ENCODE measurements at places on chromosomes 4 and X. TPM values are rescaled to one million over a fixed set of nuclear protein-coding genes. Genes with fewer than 3 reads are reported as not detected.
A peak's percentile ranks its signal among the peaks of the same experiment; 100 is the strongest.

DNA sequence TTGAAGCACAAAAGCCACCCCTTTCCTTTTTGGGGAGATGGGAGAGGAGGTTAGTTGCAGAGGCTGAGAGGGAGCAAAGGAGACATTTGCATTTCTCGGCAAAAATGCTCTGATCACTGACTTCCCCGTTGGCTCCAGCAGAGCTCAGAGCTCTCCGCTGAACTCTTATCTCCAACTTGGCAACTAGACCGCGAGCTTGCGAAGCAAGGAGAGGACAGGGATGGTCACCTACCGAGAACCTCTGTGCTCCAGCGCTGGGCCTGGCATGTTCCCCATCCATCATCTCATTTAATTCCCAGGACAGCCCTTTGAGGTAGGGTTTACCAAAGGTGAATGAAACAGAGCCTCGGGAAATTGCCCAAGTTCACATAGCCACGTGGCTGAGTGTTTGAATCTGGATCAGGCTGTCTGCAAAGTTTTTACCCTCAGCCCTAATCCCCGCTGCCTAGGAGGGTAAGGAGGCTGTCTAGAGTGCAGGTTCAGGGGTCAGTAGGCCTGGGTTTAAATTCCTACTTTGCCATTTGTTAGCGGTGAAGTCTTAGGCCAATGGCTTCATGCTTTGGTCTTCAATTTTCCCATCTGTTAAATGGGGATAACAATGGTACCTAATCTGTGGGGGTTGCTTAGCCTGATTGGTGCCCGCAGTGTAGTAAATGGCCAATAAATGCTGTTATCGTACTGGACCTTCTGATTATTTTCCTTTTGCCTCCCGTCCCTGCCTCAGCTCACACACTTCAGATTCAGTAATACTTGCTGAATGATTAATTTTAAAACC, 3.8 kb upstream of the CITED1 start:
- no peak for DNase-seq

GRCh38 chrX:51420610-51421009, 75.8 kb downstream of the NUDT11 start:
- DNase-seq, result peak; percentile 55

- DNase-seq, result no peak
Observed at GRCh38 chrX:87616371-87616770, 98.8 kb downstream of the KLHL4 start.

Gene SGMS2
- 103 TPM for total RNA-seq

Gene CDX4
- not detected for total RNA-seq
